ENCODE measurements at places on chromosomes 2 and 18. TPM values are rescaled to one million over a fixed set of nuclear protein-coding genes. Genes with fewer than 3 reads are reported as not detected.
A peak's percentile ranks its signal among the peaks of the same experiment; 100 is the strongest.

GRCh38 chr2:38583994-38584393, 18.7 kb downstream of the HNRNPLL start:
- DNase-seq: no peak

- DNase-seq: peak; percentile 85
Measured at GRCh38 chr2:150570712-150571111, 83.2 kb upstream of the RND3 start.

GRCh38 chr2:29056452-29056851, 17.9 kb downstream of the PCARE start:
- DNase-seq: no peak

GRCh38 chr2:112733456-112733855, 12.6 kb downstream of the NT5DC4 start:
- no peak for DNase-seq

DNA sequence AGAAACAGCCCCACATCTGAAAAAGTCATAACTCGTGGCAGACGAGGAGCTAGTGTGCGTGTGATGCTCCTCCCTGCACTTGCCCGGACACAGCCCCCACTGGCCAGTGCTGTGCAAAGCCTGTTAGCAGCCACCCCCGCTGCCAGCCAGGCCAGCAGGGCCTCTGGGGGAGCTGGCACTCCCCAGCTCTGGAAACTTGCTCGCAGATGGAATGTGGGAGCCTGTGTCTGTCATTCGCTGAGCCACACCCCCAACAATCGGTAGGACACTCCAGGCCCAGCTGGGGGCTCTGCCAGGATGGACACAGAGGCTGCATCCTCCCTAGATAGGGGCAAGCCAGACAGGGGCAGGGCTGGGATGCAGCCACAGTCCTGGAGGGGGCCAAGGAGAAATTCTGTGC, 62.4 kb upstream of the ATG16L1 start:
- no peak for DNase-seq

DNA sequence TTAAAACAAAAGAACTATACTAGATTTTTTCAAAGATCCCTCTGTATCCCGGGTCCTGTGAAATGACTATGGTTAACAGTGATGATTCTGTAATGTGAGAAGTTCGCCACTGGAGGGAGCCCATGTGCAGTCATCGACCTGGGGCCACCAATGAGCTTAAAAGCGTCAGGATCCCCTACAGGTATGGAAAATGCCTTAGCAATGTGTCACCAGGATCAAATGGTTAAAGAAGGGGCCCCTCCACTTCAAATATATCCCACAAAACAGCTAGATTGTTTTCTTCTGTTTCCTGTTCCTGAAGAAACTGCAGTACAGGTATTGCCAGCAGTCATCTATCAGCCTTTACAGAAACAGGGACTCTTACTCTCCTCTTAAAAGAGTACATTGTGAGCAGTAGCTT, 15.3 kb downstream of the CHRNA1 start:
- DNase-seq: peak; percentile 58

DNA sequence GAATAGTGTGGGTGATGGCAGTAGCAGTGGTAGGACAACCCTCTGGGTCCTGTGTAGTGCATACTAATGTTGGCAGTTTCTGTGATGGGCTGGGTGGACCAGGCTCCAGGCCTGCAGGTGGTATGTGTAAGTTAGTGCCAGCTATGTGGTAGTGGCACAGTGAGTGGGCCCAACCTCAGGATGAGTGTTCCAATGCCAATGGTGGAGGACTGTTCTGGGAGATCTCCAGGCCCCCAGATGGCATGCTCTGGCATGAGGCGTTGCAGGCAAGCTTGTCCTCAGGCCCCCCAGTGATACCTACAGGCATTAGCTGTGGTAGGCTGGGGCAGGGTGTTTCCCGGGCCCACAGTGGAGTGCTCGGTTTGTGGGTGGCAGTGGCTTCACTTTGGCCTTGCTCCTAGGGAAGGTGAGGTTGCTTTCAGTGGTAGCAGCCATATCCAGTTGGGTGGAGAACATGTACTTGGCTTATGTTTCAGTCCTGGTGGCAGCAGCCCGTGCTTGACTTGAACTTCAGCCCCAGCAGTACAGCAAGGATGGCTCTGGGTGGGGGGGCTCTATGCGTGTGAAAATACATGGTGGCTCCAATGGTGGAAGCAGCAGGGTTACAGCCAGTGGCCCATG, 32.4 kb downstream of the TEX51 start:
- no peak for DNase-seq

GRCh38 chr18:30748541-30748940, 294.0 kb downstream of the DSC3 start:
- no peak for DNase-seq

DNA sequence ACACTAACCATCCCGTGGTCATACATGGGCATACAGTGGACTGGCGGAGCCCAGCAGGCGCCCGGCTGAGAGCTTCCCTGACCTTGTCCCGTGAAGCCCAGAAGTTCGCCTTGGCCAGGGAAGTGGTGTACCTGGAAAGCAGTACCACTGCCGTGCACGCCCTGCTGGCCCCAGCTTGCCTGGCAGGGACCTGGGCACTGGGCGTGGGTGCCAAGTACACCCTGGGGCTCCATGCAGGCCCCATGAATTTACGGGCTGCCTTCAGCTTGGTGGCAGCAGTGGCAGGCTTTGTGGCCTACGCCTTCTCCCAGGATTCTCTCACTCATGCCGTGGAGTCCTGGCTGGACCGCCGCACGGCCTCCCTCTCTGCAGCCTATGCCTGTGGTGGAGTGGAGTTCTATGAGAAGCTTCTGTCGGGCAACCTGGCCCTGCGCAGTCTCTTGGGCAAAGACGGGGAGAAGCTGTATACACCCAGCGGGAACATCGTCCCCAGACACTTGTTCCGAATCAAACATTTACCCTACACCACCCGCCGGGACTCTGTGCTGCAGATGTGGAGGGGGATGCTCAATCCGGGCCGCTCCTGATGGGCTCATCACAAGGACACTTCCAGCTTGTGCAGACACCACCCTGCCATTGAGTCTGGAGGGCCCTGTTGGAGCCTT, 2.3 kb downstream of the TMEM177 start:
- no peak for DNase-seq

- DNase-seq: no peak
Measured at GRCh38 chr2:155021618-155022017, 323.1 kb downstream of the KCNJ3 start.

- DNase-seq: no peak
Measured at GRCh38 chr2:43819491-43820163, 19.0 kb downstream of the ABCG5 start.

UGT1A3 gene
- not detected for total RNA-seq

PID1 gene
- total RNA-seq: 3.0 TPM

IL37 gene
- total RNA-seq: not detected
